Stimulated activated CD4-positive, alpha-beta T cell treated with anti-CD3 and anti-CD28 coated beads, Interleukin-15, amount 100 ng/mL, for 1 hour (primary cell): ENCODE measurements at places on chromosomes 11 and 22.

- DNase-seq = peak; percentile 43
Observed at GRCh38 chr11:64449381-64450167, 90.6 kb downstream of the RPS6KA4 start.

- no peak for DNase-seq
Observed at GRCh38 chr11:64040684-64041322, 5.1 kb downstream of the FLRT1 start.

- no peak for DNase-seq
Observed at GRCh38 chr11:111438846-111439520, 59.9 kb upstream of the POU2AF1 start.

GRCh38 chr11:31877863-31878262, 66.7 kb upstream of the PAX6 start:
- DNase-seq = no peak

GRCh38 chr11:1345737-1346513, 36.5 kb upstream of the TOLLIP start:
- no peak for DNase-seq
